ENCODE measurements at places on chromosomes 2 and 18.

GRCh38 chr2:70965506-70965905 is 12.9 kb upstream of the ANKRD53 start:
- no peak for DNase-seq

DNA sequence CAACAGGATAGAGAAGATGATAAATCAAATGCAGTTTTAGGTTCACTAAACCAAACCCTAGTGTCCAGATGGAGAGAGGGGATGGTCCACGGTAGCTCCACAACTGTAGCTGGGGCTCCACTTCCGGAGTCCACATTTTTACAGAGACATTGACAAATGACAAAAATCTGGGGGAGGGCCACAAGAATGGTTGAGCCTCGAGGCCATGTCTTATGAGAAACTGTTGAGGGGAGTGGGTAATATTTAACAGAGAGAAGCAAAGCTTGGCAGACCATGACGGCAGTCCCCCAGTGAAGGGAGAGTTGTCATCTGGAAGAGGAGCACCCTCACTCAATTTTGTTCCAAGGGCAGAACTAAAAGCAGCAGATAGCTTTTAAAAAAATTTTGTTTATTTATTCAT is 17.6 kb upstream of the EPHA4 start:
- no peak for DNase-seq

GRCh38 chr18:41126541-41127235 is 828.3 kb upstream of the PIK3C3 start:
- DNase-seq, result peak; percentile 17

DNA sequence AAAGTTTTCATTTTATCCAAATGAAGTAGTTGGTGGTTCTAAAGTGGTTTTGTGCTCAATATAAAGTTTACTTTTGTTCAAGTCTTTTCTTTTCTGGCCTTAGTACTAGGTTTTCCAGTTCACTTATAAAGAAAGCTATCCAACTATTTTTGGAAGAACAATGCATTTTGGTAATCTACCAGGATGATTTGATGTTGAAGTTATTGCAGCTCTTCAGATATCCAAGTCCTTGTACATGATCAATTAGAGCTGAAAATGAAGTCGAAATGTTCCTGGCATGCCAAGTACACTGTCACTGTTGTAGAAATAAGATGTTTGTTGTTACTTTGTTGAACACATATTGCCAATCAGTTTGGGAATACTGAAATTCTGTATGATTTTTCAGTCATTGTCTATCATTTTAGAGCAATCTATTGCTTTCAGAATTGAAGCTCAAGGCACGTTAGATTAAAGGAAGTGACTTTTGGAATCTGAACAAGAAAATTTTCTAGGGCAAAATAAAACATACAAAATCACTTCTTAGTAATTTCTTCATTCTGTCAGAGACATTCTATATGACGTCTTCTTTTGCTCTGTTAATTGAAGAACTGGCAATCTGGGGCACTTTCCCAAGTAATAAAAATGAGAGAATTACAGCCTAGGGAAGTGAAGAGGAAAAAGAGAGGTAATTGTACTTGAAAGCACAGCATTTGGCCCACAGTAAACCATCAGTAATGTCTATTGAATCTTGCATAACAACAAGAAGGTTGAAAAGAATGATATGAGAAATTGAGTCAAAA is 232.3 kb downstream of the MREG start:
- DNase-seq, result no peak

- DNase-seq, result no peak
Measured at GRCh38 chr2:236550701-236551465, 18.7 kb upstream of the ACKR3 start.

DNA sequence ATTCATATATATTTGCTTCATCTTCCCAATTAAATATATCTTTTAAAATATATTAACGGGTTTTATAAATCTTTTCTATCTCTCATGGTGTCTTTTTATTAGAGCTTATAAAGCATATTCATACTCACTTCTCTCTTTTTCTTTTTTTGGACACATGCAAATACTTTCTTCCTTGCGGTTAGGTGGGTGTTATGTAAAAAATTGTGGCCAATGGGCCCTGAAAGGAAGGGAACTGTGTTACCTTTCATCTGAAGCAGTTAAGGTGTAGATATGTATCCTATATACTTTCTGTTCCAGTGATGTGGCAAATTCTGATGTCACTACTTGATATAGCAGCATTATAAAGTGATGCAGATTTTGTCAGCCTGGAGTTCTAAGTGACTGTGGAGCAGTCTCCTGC is 714.5 kb downstream of the PLCL1 start:
- no peak for DNase-seq

DNA sequence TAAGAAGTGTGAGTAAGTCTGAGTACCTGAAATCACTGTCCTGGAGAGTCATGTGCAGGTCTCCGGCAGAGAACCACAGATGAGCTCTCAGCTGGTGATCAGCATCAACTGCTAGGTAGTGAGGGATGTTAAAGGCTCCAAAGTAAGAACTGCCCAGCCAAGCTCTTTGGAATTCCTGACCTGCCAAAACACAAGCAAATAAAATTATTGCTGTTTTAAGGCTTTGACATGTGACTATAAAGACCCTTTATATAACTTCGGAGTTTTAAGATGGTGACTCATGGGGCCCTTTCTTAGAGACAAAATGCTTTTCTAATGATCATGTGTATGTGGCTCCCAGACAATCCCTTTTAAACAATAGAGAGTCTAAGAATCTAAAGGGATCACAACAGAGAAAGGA is 855.7 kb downstream of the TRIB2 start:
- DNase-seq, result no peak

DNA sequence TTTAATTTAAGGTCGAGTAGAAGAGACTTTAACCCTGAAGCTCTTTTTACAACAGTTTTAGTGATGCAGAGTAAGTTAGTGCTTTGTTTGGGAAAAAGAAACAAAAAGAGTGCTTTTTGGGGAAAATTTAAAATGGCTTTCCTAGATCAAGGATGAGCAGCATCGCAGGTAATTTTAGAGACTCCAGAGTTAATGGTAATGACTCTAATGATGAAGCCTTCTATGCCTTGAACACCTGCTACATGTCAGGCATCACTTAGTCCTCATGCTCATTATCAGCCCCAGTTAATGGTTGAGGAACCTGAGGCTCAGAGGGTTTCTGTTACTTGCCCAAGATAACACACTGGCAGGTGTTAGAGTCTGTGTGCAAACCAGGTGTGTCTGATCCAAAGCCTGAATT is 167.8 kb downstream of the ACOXL start:
- DNase-seq, result no peak

DNA sequence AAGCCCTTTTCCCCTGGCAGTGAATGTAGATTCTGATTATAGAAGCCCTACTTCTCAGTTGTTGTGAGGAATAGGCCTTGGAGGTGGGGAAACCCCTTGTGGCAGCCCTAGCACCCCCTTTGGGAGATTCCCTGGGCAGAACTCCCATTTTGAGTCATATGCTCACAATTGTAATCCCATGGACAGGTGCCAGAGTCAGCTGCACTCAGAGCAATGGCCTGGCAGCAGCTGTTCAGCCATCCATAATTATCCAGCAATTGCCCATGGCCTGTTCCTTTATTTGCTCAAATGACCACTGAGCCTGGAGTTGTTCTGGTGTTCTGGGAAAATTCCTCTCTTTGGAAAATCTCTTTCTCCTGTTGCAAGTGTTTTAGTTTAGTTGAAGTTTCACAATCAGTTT is 71.7 kb downstream of the PTRHD1 start:
- peak; percentile 43 for DNase-seq

- DNase-seq, result no peak
Measured at GRCh38 chr2:124480958-124481357, 455.9 kb downstream of the CNTNAP5 start.

DNA sequence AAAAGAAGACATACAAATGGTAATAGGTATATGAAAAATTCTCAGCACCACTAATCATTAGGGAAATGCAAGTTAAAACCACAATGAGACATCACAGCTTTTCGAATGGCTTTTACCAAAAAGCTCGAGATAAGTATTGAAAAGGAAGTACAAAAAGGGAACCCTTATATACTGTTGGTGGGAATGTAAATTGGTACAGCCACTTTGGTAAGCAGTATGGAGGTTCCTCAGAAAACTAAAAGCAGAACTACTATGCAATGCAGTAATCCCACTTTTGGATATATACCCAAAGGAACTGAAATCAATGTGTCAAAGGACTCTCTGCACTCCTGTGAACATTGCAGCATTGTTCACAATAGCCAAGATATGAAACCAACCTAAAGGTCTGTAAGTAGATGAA is 107.5 kb upstream of the SPATS2L start:
- no peak for DNase-seq

GRCh38 chr2:209564816-209565215 is 141.0 kb downstream of the MAP2 start:
- DNase-seq, result no peak

DNA sequence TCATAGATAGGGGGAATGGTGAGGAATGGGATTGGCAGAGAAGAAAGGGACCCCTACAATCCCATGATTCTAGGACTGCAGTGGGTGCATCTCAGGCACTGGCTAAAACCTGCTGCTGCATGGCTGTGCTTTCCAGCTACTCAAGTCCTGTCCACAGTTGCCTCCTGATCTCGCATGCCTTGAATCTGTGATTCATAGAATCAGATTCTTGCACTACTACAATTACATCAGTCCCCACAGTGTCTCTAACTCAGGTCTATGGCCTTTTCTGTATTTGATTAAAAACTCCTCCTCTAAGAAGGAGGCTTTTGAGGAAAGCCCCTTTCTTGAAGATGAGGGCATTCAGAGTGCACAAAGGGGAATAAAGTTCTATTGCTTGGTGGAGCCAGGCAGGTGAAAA is 117.4 kb downstream of the LRATD1 start:
- DNase-seq, result no peak

- DNase-seq, result no peak
Measured at GRCh38 chr2:13698847-13699246, 933.7 kb upstream of the LRATD1 start.

GRCh38 chr2:119431155-119431975 is at the start of gene TMEM37:
TSS of gene TMEM37 (plus strand) at chr2:119431854. CDS start at chr2:119431904, 50 bp downstream.
- DNase-seq, result no peak

- DNase-seq, result no peak
Measured at GRCh38 chr2:231102772-231103171, 22.1 kb downstream of the HTR2B start.

GRCh38 chr2:43333101-43333655 is 106.8 kb upstream of the ZFP36L2 start:
- no peak for DNase-seq

- DNase-seq, result no peak
Measured at GRCh38 chr2:58427572-58428095, 186.5 kb upstream of the FANCL start.

DNA sequence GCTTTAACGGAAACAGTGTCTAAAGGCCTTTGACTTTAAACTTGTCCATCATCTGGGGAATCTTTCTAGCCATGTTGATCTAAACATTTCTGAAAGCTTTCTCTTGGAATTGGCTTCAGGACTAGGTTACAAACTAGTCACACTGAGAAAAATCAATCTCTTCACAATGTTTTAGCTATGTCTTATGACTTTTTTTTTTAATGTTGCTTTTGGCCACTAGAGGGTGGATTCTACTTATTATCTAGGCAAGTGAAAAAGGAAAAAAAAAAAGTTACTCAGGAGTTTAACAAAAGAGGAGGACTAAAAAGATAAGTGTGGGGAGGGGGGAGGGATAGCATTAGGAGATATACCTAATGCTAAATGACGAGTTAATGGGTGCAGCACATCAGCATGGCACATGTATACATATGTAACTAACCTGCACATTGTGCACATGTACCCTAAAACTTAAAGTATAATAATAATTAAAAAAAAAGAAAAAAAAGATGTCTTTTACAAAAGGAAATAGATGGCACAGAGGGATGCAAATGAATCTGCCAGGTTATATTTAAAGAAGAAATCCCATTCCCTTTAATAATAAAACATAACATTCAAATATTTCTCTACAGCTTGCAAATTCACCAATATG is 160.4 kb upstream of the PID1 start:
- peak; percentile 35 for DNase-seq

- DNase-seq, result peak; percentile 82
Measured at GRCh38 chr2:159124441-159124911, 156.0 kb downstream of the TANC1 start.

DNA sequence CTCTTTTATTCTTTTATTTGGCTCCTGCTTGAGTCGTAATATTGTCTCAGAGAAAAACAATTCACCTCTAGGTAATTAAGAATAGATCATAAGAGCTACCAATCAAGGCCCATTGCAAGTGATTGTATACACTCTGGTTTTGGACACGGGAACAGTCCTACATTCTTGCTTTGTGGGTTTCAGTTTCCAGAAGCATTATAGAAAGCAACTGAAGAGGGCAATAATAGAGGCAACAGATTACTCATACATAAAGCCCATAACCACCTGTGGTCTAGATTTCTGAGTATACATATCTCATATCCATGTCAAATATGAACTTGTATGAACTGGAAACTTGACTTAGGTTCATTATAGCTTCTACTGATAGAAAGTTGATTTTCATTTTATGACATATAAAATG is 65.4 kb downstream of the DIS3L2 start:
- DNase-seq, result no peak

GRCh38 chr2:238925281-238925680 is 77.4 kb downstream of the TWIST2 start:
- DNase-seq, result no peak

DNA sequence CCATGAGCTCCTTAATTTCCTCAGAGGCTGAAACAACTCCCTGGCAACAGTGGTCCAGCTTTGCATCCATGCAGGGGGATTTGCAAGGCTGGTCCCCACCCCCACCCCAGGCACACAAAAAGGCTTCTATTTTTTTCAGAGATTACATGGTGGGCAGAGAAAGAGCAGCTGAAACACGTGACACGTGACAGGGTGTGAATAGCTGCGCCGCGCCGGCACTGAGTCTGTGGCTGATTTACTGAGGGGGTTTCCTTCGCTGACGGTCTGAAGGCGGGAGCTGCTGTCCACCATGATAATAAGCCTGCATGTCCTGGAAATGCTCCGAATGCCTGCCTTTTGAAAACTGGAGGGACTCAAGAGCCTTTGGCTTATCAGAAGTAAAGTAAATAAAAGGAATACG is 50.7 kb upstream of the APCDD1 start:
- DNase-seq, result no peak

GRCh38 chr2:174340400-174341292 is 5.9 kb downstream of the SP9 start:
- DNase-seq, result no peak

GRCh38 chr2:71348302-71348701 is 16.7 kb downstream of the ZNF638 start:
- no peak for DNase-seq

- no peak for DNase-seq
Measured at GRCh38 chr2:235165631-235166030, 213.8 kb downstream of the SH3BP4 start.

GRCh38 chr18:78822171-78822948 is 157.3 kb upstream of the SALL3 start:
- DNase-seq, result no peak

GRCh38 chr2:235749121-235749770 is 255.4 kb downstream of the AGAP1 start:
- peak; percentile 33 for DNase-seq

GRCh38 chr18:58263055-58263957 is 219.3 kb downstream of the NEDD4L start:
- DNase-seq, result no peak

- no peak for DNase-seq
Measured at GRCh38 chr2:28454016-28454930, 41.6 kb upstream of the PLB1 start.

All from AG09309 (cell line).